G401 (cell line): ENCODE measurements at places on chromosomes 4 and X. TPM values are rescaled to one million over a fixed set of nuclear protein-coding genes. Genes with fewer than 3 reads are reported as not detected.
A peak's percentile ranks its signal among the peaks of the same experiment; 100 is the strongest.

GRCh38 chr4:7187168-7187535, 5.2 kb upstream of the SORCS2 start:
- DNase-seq, result no peak

- no peak for DNase-seq
These were observed 813.8 kb upstream of the HTR2C start for GRCh38 chrX:113770071-113770470.

DNA sequence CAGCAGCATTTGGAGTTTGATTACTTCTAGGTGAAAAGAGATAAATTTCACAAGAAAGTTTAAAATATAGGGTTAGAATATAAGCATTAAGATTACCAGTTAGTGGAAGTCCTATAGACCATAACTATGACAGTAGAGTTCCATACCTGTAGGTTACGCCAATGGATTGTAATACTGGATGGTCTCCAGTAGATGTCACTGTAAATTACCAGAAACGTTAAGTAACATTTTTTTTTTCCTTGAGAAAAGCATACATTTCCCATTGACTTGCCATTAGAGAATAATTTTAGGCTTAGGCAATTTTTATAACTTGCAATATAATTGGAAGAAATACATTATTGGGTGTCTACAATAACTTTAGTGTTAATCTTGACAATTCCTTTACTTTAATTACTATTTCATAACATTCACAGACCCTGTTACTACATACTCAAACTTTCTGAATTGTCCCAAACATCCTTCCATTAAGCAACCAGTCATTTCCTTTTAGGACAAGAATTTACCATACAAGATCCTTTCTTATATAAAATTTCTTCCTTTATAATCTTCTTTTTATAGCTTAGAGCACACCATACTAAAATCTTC, 304.1 kb upstream of the TECRL start:
- no peak for DNase-seq

RASL11B gene
- 0.12 TPM in 1 of 2 replicates, not detected in the other for total RNA-seq

SLC25A5 gene
- total RNA-seq, result 127 and 170 TPM in 2 replicates

GAGE12F gene
- total RNA-seq, result not detected in 2 replicates

DNA sequence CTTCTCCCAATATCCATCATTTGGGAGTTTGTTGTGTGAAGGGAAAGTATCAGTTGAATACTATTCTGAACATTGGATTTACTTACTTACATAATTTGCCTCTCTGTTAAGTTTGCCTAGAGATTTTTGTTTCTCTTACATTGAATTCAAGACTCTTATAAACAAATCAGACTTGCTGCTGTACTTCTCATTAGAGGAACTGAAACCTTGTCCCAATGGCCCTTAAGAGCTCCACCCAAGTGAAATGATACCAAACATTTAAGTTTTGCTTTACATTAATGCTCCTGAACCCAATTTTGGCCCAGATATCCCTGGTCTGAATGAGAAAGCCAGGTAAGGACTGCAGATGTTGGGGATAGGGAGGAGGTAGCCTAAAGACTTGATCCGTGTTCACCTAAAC, 32.0 kb downstream of the HAND2 start:
- no peak for DNase-seq

DNA sequence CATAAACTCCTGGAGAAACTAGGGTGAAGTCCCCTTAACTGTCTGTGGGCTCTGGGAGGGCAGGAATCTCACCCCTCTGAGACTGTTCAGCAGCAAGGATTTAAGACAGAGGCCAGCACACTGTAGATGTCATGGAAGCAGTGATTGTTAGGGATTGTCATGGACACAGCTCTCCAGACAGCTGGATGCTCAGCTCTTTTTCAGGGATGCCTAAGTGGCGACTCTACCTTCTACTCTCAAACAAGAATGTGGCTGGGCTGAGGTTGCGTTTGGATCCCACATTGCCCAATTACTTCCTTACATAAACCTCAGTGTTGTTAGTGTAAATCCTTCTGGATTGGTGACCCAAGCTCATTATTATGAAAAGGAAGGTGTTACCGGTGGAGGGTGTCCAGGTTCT, 291.9 kb upstream of the VCX3A start:
- DNase-seq, result no peak

DNA sequence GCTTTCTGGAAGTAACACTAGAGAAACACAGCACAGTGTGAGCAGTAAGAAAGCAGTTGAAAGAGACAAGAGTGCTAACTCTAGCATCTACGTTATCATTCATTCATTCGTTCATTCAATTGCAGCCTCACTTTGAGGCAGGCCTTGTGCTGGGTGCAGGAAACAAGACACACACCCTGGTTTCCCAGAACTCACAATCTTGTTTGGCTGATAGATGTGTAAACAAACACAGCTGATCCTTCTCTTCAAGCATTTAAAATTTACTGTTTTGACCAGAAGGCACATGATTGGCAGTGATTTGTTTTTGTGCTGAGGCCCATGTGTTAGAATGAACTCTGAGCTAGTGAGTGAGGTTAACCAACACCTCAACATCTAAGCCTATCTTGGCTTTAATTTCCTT, 20.4 kb upstream of the TBC1D9 start:
- DNase-seq, result peak; percentile 32

GRCh38 chrX:36314303-36314702, 394.8 kb downstream of the CFAP47 start:
- DNase-seq, result no peak

DNA sequence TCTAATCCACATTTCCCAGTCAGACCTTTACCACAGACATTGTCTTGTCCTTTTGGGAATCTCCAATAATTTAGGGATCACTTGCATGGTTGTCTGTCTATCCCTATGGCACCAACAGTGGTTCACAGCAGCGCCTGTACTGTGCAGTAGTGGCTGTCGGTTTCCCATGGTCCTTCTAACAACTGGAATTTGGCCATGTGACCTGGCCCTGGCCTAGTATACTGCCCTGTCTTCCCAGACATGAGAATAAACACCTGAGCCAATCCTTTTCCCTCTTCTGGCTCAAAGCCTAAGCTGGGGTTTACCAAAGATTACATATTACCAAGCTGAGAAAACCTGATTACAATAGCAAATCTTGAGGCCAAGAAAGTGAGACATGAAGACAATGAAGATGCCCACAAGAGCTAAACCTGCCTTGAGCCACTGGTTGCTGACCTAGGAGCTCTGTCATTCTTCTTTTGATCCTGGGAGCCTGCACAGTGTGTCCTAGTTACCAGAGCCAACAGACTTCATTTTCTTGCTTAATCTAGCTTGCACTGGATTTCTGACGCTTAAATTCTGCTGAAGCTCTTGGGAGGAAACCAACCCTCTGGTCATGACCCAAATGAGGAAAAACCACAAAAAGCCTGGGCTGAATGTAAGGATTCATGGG, 92.1 kb downstream of the SCD5 start:
- DNase-seq, result peak; percentile 68

DNA sequence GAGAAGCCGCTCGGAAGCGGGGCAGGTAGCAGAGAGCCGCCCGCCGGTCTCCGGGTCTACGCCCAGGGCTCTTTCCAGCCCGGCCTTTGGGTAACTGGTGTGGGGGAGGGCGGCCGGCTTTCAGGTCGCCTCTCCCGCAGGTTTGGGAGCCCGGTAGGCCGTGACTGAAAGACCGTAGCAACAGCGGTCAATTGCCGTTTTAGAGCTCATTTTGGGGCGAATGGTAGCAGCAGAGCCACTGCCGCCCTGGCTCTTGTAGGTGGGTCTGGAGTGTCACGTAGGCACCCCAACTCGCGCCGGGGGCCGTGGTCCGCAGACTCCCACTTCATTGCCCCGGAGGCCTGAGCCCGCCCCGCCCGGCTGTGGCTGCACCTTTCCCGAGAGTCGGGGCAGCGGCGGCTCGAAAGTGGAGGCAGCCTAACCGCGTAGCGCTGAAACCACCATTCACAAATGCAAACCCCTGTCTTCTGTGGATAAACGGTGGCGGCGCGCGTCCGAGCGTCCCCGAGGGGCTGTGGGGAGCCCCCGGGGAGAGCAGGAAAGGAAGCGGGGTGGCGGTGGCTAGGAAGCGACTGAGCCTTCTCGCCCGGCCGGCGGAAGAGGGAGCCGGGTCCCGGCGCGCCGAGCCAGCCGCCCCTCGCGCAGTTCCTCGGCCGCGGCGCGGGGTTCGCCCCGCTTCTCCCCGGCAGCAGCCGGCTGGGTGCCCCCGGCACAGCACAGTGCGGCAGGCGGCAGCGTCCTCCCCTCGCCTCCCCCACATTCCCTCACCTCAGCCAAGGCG, 2185.1 kb upstream of the TENM3 start:
- DNase-seq, result peak; percentile 74

- DNase-seq, result no peak
These were observed 43.5 kb downstream of the LHFPL1 start for GRCh38 chrX:112636288-112636687.

DNA sequence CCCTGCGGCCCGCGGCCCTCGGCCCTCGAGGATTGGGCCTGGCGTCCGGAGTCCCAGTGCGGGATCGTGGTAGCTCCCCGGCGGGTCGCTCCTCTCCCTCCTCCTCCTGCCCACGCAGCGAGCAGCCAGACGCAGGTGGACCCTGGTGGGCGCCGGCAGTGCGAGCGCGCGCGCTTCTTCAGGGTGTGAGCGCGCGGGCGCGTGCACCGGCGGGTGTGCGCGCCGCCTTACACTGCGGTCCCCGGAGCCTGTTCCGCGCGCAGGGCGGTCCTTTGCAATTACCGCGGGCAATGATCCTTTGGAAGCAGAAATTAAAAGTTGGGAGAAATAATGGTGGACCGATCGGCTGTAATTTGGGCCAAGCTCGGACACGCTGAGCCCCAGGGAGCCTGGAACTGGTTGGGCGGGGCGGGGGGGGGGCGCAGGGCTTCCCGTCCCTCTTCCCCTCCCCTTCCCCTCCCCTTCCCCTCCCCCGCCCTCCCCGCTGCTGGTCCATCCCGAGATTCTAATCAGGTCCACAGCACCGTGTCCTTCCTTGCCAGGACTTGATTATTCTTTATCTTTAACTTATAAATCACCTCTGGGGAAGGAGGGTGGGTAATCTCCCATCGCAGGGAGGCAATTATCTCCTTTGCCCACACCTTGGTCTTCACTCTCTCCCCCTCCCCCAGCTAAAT, 1.6 kb upstream of the NKX1-1 start:
- DNase-seq, result no peak

- DNase-seq, result no peak
These were observed 114.1 kb upstream of the HHIP start for GRCh38 chr4:144531841-144532240.

NUDT11 gene
- total RNA-seq, result 3.0 and 3.1 TPM in 2 replicates

DNA sequence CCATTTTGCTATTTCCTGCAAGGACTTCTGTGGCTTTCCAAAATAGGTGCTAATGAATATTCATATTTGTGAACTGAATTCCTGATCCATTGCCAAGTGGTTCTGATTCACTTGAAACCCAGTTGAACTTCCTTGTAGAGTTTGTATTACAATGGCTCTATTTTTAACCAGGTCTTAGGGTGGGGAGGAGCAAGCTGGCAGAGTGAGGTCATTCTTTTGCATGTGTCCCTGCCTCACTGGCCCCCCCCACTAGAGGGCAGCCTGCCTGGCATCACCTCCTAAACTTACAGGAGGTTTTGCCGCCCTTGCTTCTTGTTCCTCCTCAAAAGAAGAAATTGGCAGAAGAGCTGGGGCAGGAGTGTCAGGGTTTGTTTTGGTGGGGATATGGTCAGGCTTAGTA, 10.5 kb downstream of the PTTG2 start:
- no peak for DNase-seq

TRIM75 gene
- total RNA-seq, result not detected in 2 replicates

GRCh38 chr4:55255179-55255578, 90.9 kb upstream of the SRD5A3 start:
- DNase-seq, result no peak

DNA sequence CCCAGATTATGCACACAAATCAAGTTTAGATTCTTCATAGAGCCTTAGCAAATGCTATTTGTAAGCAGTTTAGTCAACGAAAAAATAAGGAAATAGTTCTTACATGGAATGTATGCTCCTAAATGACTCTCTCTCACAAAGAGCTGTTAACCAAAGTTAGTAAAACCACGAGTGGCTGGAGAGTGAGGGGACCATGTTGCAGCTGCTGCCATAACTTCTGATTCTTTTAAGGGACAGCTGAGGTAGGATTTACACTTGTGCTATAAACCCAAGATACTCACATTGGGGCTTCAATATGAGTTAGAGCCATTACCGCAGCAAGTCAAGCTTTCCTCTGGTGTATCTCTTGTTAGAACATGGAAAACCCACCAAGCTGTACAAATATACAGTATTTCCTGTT, 2.7 kb downstream of the DOCK11 start:
- no peak for DNase-seq

PAGE5 gene
- total RNA-seq, result not detected in 2 replicates

DNA sequence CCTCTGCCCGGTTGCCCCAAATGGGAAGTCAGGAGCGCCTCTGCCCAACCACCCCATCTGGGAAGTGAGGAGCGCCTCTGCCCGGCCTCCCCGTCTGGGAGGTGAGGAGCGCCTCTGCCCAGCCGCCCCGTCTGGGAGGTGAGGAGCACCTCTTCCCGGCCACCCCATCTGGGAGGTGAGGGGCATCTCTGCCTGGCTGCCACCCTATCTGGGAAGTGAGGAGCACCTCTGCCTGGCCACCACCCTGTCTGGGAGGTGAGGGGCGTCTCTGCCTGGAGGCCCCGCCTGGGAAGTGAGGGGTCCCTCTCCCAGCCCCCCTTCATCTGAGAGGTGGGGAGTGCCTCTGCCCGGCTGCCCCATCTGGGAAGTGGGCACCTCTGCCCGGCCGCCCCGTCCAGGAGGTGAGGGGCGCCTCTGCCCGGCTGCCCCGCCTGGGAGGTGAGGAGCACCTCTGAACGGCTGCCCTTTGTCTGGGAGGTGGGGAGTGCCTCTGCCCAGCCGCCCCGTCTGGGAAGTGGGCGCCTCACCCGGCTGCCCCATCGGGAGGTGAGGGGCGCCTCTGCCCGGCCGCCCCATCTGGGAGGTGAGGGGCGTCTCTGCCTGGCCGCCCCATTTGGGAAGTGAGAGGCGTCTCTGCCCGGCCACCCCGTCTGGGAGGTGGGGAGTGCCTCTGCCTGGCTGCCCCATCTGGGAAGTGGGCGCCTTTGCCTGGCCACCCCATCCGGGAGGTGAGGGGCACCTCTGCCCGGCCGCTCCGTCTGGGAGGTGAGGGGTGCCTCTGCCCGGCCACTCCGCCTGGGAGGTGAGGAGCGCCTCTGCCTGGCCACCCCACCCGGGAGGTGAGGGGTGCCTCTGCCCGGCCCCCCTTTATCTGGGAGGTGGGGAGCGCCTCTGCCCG, 10.6 kb downstream of the PABPC1L2A start:
- no peak for DNase-seq

DNA sequence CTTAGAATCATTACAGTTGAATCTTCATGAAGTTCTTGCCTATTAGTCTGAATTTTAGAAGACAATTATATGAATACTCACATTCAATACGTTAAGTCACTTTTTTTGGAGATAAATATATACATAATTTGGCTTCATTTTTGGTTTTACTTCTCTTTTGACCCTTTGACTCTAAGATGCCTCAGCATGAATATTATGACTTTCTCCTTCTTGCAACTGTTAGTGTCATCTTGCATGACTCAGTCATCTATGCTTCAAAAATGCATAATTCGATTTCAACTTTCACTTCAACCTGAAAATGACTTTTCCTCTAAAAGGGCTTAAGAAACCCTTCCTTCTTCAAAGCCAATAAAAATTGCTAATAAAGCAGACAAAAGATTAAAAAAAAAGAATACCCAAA, 1427.5 kb downstream of the ADGRL3 start:
- no peak for DNase-seq

- no peak for DNase-seq
These were observed 100.0 kb downstream of the PSAPL1 start for GRCh38 chr4:7334521-7335275.
